ENCODE measurements at places on chromosomes 1 and 21.

DNA sequence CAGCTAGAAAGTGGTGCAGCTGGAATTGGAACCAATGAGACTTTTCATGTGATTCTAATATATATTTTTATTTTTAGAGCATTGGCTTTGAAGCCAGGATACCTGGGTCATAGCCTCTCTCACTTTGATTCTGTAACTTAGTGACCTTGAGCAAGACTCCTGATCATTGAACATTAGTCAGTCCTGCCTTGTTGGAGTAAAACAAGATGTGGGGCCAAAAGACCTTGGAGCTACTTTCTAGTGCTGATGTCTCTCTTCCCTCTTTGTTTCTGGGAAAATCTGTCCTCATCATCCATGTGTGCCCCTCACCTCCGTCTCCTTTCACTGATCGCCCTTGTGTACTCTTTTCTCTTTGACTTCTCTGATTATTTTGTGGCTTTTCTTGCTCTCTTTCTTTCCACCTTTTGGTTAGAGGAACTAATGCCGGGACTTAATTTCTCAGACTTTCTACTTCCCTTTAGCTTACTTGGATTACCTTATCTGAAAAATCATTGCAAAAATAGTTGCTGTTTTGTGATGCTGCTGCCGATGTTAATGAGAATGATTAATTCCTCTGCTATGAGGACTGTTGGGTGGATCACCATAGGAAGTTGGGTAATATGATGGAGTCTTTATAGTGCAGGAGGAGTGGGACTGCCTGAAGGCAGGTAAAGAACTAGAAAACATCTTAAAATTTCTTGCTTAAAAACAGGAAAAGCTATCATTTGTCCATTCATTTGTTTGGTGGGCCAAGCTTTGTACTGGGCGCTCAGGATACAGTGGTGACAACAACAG lies 72.0 kb downstream of the NOS1AP start:
- DNase-seq = no peak

DNA sequence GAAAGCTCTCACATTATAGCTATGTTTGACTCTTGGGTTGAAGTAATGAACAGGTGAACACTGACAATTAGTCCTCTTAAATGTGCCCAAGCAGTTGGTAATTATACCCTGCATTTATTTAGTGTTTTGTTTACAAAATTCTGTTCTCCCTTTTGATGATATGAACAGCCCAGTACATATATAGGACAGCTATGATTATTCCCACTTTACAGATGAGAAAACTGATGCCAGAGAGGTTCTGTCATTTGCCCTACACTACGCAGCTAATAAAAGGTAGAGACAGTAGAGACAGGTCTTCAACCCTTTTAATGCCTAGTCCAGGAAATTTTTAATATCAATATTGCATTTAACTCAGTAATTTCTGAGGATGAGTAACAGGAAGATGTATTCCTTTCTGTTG lies 46.1 kb upstream of the DNAJC6 start:
- no peak for DNase-seq

- DNase-seq = no peak
Observed at GRCh38 chr1:211613108-211613947, 34.4 kb upstream of the SLC30A1 start.

DNA sequence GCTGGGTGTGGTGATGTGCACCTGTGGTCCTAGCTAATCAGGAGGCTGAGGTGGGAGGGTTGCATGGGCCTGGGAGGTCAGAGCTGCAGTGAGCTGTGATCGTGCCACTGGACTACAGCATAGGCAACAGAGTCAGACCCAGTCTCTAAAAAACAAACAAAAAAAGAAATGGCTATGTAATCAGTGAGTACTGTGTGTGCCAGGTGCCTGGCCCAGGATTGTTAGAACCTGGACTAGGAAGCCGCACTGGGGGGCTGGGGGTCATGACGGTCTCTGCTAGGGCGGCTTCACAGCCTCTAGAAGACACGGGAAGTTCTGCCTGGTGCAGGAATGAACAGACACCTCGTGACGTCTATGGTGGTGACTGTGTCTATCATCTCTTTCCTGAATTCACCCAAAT lies 8.5 kb downstream of the TMEM9 start:
- no peak for DNase-seq

GRCh38 chr1:9842781-9843575 lies 19.2 kb upstream of the CLSTN1 start:
- DNase-seq = no peak

- DNase-seq = no peak
Observed at GRCh38 chr1:193068013-193068412, 8.6 kb downstream of the RO60 start.

DNA sequence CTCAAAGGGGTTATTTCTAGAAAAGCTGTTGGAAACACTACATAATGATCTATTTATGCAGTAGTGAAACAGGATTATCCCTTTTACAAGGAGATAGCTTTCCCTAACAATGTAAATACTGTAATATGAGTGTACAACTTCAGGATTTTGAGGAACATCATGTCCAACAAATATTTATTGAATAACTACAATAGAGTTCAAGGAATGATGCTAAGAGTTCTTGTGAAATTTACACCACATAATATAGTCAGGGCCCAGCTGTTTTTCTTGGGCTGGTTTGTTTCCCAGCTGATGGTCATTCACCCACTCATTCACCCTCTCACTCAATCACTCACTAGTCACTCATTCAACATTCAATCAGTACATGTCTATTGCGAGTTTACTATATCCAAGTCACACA lies 12.3 kb upstream of the LYPLAL1 start:
- no peak for DNase-seq

GRCh38 chr1:225882694-225883615 lies 775 bp upstream of the TMEM63A start:
- DNase-seq = peak; percentile 74

DNA sequence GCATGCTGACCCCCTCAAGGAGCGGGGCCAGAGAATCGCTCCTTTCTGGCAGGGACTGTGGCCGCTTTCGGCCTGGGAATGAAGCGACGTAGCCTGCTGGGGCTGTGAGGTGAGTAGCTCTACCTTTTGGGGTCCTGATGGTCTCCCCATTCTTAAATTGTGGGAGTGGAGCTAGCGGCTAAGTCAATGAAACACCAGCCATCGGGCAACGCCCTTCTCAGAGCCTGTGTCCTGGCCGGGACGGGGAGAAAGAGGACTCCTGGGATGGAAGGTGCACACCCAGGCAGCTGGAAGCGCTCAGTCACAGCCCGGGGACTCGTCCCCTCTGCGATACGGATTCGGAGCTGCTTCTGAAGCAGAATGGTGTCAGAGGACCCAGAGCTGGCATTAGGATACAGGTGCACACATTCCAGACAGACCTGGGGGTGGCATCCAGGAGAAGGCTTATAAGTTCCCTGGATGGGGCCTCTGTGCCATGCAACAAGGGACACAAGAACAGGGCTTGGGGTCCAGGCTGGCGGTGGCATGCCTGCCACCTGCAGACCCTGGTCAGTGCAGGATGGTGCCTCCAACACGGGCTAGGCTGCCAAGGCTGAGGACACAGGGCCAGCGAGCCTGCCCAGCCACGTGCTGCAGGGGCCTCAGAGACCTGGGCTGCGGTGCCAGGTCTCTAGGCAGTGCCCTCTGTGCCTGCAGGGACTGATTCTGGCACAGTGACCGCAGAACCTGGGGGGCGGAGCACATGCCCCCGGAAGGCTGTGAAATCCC lies 945 bp upstream of the WNT9A start:
- no peak for DNase-seq

DNA sequence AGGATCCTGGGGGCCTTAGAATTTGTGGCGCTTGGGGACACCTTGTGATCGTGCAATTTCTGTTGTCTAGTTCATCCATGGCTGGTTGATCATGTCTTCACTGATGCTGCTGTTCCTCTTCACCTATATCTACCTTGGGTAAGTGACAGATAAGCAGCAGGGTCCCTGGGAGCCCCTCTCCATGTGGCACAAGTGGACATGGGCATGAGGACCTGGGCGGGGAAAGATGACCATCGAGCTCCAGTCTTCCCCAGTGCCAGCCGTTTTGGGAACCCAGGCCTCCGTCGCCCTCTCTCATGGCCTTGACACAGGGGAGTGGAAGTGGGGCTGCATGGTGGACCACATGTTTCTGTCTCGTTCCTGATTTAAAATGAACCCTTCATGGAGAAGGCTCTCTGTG lies 17.6 kb downstream of the PSEN2 start:
- no peak for DNase-seq

- no peak for DNase-seq
Observed at GRCh38 chr1:213530611-213531320, 457.0 kb upstream of the PROX1 start.

GRCh38 chr1:156933136-156933535 lies 12.7 kb downstream of the LRRC71 start:
- DNase-seq = no peak

GRCh38 chr1:218165701-218166114 lies 119.4 kb upstream of the RRP15 start:
- no peak for DNase-seq

- no peak for DNase-seq
Observed at GRCh38 chr1:5643360-5644107, 348.7 kb downstream of the NPHP4 start.

- DNase-seq = peak; percentile 34
Observed at GRCh38 chr1:212605441-212606394, 2.8 kb upstream of the ATF3 start.

DNA sequence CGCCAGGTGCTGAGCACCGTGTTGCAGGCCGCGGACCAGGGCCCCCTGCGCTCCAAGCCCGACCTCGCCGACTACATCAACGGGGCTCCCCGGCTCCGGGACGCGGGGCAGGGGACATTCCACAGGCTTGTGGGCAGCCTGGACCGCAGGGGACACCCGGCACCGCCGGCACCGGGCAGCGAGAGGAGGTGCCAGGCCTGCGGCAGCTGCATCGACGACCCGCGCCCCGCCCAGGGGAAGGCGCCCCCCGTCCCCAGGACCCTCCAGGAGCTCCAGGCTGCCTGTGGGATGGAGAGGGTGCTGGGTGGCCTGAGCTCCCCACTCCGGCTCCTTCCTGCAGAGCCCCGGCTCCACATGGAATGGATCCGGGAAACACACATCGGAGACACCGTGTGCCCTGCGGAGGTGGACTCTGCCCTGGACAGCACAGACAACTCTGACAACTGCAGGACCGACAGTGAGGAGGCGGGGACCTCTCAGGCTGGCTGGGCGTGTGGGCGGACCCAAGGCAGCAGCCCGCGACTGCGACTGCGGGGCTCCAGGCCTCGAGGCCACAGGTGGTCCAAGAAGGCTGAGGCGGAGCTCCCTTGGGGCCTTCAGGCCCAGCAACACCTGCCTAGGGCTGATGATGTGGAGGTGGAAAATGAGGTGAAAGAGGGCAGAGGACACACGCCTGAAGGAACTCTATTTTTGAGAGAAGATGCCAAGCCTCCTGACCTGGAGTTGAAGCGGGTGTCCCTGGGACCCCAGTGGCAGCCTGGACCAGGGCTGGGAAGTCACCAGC lies 22.8 kb downstream of the KIAA1614 start:
- no peak for DNase-seq

DNA sequence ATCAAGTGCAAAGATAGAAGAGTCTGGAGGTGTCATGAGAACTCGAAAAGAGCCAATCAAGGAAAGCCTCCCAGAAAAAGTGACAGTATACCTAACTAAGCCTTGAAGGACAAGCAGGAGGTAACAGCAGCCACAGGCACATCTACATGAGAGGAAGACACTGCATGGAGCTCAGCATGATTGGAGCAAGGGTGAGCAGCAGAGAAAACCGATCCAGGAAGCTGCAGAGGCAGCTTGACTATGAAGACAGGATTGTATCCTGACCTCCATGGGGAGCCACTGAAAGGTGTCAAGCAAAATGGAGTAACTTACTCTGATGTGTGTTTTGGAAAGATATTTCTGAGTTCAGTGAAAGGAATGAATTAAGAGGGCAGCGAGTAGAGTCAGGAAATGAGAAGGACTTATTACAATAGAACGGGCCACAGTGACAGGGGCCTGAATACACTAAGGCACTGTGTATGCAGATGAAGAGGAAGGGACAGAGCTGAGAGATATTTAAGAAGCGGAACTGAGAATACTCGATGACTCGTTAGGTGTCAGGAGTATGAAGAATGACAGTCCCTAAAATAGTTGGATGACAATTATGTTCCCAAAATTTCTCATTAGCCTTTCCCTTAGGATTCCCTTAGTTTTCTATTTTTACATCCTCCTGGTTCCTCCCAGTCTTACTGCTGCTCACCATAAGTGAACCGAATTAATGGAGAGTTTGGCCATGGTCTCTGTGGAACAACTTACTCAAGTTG lies 139.3 kb upstream of the NFIA start:
- no peak for DNase-seq

DNA sequence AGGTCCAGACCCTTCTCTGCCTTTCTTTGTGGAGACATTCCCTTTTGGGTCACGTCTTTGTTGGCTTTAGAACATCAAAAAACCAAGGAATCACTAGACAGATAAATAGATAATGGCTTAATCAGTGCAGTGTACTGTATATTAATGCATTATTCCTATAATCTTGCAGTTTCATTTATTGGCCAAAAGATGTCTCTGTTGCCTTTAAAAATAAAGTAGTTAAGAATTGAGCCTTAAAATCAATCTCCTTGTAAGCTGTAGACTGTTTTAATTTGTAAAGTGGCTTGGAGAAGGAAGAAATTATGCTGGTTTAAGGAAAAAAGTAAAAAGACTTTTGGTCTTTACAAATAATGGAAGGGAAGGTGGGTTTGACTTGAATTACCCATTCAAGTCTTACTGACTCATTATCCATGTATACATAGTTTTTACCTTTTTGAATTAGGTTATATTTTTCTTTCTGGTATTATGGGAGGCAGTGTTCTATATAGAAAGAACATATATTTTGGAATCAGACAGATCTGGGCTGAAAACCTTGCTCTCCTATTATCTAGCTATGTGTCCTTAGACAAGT lies 84.6 kb downstream of the VPS13D start:
- DNase-seq = no peak

DNA sequence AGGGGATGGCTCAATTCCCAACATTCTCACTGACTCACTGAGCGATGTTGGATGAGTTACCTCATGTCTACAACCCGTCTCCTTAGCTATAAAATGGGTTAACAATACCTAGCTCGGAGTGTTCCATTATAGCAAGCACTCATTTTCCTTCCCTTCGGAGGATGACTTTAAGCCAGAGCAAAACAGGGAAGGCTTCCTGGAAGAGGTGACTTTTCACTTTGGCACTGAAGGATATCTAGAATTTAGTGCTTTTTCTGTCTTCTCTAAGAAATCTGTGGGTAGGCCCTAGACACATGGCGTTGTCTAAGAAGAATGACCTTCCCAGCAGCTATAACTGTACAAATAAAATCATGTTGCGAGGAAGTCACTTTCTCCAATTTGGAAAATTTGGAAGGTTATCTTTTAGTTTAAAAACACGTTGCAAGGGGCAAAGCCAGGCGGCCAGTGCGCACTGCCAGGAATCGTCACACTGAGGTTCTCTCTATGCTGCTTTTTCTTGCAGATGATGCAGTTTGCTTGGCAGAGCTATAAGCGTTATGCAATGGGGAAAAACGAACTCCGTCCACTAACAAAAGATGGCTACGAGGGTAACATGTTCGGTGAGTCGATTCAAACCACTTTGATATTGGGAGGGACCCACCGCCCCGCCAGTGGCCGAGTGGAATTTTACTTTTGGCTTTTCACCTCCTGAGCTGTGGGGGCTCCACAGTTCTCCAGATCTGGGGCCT lies 69.5 kb downstream of the MAN1C1 start:
- DNase-seq = no peak

GRCh38 chr1:222583079-222583478 lies 6.7 kb downstream of the TAF1A start:
- no peak for DNase-seq
